ENCODE measurements at places on chromosomes 4 and X.

DNA sequence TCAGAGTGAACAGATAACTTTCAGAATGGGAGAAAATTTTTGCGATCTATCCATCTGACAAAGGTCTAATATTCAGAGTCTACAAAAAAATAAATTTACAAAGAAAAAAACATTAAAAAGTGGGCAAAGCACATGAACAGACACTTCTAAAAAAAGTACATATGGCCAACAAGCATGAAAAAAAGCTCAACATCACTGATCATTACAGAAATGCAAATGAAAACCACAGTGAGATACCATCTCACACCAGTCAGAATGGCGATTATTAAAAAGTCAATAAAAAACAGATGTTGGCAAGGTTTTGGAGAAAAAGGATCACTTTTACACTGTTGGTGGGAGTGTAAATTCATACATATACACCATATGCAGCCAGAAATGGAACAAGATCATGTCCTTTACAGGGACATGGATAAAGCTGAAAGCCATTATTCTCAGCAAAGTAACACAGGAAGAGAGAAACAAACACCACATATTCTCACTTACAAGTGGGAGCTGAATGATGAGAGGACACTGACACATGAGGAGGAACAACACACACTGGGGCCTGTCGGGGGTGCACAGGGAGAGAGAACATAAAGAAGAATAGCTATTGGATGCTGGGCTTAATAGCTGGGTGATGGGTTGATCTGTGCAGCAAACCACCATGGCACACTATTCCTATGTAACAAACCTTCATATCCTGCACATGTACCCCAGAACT, 41.6 kb upstream of the ITM2A start:
- DNase-seq, result no peak

GRCh38 chrX:56248492-56248891, 16.3 kb downstream of the KLF8 start:
- DNase-seq, result peak; percentile 35

DNA sequence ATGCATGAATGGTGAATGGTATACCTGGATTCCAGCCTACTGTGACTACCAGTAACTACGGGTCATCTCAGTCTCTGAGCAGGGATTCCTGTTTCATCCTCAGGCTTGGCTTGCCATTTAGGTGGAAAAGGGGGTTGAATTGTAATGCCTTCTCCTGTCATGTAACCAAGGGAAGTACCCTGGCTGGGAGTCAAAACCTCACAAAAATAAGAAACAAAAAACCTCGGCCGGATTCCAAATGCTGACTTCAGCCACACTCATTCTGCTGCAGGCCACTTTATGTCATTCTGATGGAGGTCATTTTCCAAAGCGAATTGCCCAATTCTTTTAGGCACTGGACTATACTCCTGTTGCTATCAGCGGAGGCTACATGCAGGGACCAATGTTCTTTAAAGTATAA, 324.7 kb downstream of the LDB2 start:
- no peak for DNase-seq

DNA sequence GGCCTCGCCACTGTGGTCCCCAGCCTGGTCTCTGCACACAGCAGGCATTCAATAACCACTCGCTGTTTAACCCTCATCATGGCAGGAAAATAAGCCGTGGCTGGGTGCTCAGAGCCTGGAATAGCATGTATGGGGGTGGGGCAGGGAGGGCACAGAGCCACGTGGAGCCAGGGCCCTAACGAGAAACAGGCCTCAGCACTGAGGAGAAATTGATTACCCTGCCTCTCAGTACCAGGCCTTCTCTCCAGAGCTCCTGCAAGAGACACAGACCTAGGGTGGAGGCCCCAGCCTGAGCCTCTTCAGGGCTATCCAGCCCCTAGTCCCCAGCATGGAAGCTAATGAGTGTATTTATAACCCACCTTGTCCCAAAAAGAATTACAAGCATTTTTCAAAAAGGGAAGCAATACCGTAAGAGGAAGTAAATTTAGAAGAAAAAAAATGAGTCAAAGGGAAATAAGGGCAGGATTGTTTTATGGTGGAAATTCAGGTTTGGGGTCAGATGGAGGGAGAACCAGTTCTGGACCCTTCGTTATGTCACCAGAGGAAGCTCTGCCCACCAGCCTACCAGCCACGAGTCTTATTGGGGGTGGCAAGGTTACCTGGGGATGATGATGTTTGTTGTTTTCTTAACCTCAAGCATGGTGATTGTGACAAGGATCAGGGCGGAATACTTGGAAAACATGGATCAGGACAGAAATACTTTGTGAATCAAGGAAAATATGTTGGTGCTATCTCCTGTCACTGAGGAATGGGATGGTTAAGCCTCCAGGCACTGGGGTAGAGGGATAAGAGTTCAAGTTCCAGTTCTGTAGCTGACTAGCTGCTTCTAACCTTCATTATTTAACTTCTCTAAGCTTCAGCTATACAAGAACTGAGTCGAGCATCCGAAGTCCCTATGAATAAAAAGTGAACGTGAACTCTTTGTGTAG, 101.9 kb upstream of the RBPJ start:
- no peak for DNase-seq

- DNase-seq, result no peak
Measured at GRCh38 chr4:94558392-94558904, 106.7 kb downstream of the PDLIM5 start.

GRCh38 chr4:41458689-41459088, 79.3 kb upstream of the LIMCH1 start:
- DNase-seq, result no peak

DNA sequence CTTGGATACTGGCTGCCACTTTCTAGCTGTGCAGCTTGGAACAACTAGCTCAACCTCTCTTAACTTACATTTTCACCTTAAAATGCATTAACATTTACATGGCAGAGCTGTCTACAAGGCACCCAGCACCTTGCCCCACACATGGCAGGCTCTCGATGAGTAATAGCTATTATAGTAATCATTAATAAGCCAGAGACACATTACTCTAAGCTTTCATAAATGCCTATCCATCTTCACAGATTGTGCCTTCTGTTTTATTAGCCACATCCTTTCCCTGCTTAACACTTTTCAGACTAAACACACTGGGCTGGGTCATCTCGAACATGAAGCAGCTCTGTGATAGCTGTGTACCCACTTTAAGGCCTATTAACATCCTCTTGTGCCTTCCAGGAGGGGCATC, 83.8 kb upstream of the UCP1 start:
- DNase-seq, result no peak

- DNase-seq, result peak; percentile 43
Measured at GRCh38 chr4:111630705-111631104, 514.5 kb upstream of the FAM241A start.

GRCh38 chrX:19630776-19631707, 115.7 kb upstream of the MAP3K15 start:
- no peak for DNase-seq

GRCh38 chrX:115318139-115318538, 28.6 kb downstream of the LUZP4 start:
- no peak for DNase-seq

DNA sequence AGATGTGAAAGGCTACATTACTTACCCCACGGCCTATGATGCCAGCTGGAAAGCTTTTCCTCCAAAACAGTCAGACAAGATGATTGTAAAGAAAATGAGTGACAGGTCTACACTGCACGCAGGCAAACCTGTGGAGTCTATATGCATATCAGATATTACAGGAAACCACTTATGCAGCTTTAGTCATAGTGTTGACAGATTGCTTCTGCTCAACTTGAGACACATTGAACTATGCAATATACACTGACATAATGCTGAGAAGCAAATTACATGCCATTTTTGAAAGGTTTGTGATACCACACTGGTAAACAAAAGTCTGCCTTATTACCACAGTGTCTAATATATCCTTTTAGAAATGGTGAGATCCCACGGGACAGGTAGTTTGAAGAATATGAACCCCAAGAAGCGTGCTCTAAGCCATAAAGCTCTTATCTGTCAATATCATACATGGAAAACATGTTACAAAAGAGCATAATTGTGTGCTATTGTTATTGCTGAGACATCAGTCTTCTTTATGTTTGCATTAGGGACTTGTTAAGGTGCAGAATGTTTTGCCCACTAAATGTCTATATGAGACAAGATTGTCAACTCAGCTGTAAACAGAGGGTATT, 1835.8 kb upstream of the TENM3 start:
- DNase-seq, result no peak

- no peak for DNase-seq
Measured at GRCh38 chr4:112736718-112737135, 99.8 kb downstream of the LARP7 start.

GRCh38 chrX:72254816-72255215, 16.0 kb upstream of the ERCC6L start:
- no peak for DNase-seq

DNA sequence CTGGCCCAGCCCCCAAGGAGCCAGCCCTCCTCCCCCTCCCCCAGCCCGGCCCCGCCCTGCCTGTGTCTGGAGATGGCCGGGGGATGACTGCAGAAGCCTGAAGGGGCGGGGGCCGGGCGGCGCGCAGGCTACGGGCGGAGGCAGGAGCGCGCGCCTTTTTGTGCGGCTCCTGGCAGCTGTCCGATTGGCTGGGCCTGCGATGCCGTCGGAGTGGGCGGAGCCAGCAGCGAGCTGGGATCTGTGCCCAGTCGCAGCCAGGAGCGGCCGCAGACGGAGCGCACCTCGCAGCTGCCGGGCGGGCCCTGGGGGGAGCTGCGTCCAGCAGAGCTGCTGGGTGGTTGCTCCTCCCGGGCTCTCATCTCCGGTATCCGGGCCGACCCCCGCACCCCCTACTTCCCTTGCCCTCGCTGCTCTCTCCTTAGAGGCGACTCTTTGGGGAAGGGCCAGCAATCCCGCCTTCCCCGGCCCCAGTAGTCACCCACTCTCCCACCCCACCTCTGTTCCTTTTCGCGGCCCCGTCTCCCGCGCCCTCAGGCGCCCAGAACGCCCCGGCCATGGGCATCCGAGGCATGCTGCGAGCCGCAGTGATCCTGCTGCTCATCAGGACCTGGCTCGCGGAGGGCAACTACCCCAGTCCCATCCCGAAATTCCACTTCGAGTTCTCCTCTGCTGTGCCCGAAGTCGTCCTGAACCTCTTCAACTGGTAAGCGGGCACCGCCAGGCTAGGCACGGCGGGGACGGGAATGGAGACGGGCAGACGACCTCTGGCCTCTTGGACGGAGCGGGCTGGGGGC, at the start of gene GABRQ:
TSS of gene GABRQ (plus strand) at position 247 of the 794 bp plus-strand sequence. CDS start at position 555, 308 bp downstream.
- DNase-seq, result peak; percentile 92

GRCh38 chr4:123603165-123603564, 206.6 kb downstream of the SPRY1 start:
- DNase-seq, result no peak

- no peak for DNase-seq
Measured at GRCh38 chrX:46648660-46649059, 75.1 kb downstream of the CHST7 start.

DNA sequence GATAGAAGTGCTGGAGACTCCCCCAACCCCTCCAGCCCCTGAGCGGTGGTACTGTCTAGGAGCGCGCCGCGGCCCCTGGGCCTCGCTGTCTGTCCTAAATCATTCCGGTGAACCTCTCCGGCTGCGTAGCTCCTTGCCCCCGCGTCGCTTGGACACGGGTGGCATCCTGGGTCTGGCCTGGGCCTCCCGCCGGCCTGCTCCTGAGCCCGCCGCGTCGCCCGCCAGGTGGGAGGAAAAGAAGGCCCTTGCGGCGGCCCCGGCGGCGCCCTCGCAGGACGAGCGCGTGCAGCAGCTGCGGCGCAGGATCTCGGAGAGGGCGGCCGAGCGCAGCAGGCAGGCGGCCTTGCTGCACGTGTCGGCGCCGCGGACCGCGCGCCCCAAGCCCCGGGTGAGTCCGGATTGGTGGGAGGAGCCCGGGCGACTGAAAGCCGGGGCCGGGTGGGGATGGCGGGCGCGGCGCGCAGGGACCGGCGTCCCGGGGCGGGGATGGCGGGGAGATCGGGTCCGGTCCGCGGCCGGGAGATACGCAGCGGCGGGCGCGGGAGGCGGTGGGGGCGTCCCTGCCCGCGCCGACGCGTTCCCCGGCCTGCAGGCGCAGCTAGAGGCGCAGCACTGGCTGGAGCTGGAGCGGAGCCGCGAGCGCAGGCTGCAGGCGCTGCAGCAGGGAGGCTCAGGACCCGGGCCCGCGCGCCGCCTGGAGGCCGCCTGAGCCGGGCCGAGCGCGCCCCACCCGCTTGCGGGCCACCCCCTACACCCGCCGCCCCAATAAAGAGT, 6.5 kb upstream of the RNF4 start:
- peak; percentile 55 for DNase-seq

Measured in NCI-H1105 treated with DMSO at 0.1 percent for 48 hours (cell line).